ENCODE measurements at places on chromosomes 7 and 10. TPM values are rescaled to one million over a fixed set of nuclear protein-coding genes. Genes with fewer than 3 reads are reported as not detected.

The SLC26A5 gene
- total RNA-seq: not detected

DNA sequence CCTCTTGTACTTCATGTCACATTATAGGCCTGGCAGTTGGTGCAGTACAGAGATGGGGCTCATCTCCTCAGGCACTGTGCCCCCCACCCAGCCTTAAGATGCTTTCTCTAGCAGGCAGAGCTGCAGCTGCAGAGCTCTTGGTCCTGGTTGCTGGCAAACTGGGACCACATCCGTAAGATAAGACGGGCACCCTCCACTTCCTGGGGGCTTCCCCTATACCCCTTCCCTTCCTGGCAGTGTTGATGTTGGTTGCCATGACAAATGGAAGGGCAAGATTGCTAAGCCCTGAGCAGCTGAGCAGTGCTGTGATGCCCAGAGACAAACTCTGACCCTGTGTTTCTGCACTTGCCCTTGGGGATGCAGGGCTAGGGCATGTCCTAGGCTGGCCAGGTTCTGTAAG lies 103.4 kb upstream of the ANLN start:
- no peak for DNase-seq

- DNase-seq: no peak
These were observed 114.0 kb downstream of the ST7 start for GRCh38 chr7:117067340-117067739.

GRCh38 chr7:75604408-75604807 lies 112.3 kb downstream of the SPDYE5 start:
- DNase-seq: no peak

DNA sequence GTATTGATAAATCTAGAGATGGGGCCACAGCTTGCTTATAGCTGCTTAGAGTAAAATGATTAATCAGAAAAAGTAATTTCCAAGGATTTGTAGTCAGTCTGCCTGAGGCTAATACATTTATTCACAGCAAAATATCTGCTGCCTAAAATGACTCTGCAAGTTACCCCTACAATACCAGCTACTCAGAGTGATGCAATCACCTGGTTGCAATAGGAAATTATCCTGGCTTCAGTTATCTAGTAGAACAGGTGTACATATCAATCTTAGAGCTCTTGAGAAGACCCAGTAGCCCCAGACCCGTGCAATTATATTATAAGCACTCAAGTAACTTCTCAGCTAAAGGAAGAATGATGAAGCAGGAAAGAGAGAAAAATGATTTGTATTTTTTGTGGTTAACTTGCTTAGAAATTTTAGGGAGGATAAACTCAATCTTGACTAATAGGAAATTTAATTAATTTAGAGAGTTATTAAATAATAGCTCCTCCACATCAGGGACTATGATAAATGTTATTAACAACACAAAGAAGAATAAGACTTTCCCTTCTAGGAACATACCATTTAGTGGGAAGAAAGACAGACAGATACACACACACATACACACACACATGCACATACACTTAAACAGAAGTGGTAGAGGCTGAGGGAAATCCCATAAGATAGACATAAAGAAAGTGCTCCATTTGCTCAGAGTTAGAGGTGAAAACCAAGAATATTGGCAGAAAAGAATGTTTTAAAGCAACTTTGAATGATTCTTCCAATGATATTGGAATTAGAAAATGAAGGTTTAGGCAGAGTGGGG lies 140.4 kb upstream of the PRSS1 start:
- no peak for DNase-seq
